ENCODE measurements at places on chromosomes 11 and 22. TPM values are rescaled to one million over a fixed set of nuclear protein-coding genes. Genes with fewer than 3 reads are reported as not detected.

GRCh38 chr11:57476757-57477506 is 16.6 kb downstream of the RTN4RL2 start:
- DNase-seq = no peak

DNA sequence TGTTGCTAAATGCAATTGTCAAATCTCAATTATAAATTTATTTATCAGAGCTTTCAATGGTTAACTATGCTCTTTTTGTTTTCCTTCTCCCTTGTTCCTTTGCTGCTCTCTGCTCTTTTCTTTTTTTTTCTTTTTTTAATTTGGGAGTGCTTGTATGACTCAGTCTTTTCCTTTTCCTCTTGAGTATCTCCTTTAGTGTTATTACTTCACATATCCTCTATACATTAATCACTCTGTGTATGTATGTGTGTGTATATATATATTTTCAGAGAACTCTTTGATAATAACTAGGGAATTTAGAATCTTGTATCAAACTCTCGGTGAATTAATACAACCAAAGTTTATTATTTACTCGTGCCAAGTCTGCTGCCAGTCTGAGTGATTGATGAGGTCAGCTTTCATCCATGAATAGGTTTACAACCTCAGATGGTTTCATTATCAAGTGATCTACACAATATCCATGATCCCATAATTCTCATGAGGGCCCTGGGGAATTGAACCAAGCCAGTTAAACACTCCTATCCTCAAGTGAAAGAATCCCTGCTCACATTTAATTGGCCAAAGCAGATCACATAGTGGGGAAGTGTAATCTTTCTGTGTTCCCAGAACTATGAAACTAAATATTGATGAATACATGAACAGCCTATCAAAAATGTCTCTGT is 743.4 kb upstream of the CNTN5 start:
- DNase-seq = no peak

GRCh38 chr11:119030329-119031047 is at the start of gene SLC37A4:
TSS of gene SLC37A4 (minus strand) at chr11:119030877.
- peak; percentile 98 for DNase-seq

- DNase-seq = no peak
Observed at GRCh38 chr22:20601308-20601707, 93.9 kb downstream of the MED15 start.

GRCh38 chr22:40876907-40877306 is 15.0 kb upstream of the DNAJB7 start:
- no peak for DNase-seq

Gene BBOX1
- total RNA-seq = not detected

Gene ANO3
- total RNA-seq = not detected

Gene SYT13
- not detected for total RNA-seq
